Mesothelial cell of epicardium (in vitro differentiated cells): ENCODE measurements at places on chromosomes 11 and 22.

- no peaks in the 10 kb centered on the region for H3K36me3 ChIP-seq
- DNase-seq: no peak
- H3K4me3 ChIP-seq: no peak overlapping the region
- H3K27me3 ChIP-seq: peaks cover 5% of the 10 kb centered on the region
Observed at GRCh38 chr11:107666911-107667613, 44.8 kb downstream of the SLN start.

DNA sequence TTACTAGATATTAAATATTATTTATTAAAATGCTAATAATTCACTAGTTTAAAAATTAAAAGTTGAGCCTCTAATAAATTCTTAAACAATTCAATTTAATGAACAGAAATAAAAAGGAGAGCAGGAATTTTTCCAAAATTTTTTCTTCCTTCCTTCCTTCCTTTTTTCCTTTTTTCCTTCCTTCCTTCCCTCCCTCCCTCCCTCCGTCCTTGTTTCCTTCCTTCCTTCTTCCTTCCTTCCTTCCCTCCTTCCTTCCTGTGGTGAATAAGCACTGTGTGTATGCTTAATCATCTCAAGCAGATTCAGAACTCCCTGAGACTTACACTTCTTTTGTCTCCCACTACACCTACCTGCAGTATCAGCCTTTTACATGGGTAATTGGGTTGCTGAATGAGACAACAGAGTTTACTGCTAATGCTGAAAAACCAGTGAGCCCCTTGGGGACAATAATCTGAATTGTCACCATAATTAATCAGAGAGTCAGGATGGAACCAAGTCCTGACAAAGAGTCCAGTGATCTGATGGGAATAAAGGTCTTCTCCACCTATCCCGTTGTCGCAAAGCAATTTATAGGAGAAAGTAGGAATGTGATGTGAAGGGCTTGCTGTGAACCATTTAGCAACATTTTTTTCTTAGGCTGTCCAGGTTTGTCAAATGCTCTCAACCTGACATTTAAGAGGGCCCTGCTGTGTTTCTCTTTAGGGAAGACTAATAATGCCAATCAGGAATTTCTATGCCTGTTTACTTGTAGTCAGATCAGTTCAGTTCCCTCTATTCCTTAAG, 58.1 kb upstream of the CEP295 start:
- no peaks in the 10 kb centered on the region for H3K36me3 ChIP-seq
- no peak overlapping the region for H3K4me3 ChIP-seq
- no peak overlapping the region for H3K27ac ChIP-seq
- H3K27me3 ChIP-seq: peaks cover 4% of the 10 kb centered on the region
- no peaks in the 10 kb centered on the region for H3K4me1 ChIP-seq

- no peaks in the 10 kb centered on the region for H3K36me3 ChIP-seq
- no peak for DNase-seq
- peaks cover 7% of the 10 kb centered on the region for H3K4me1 ChIP-seq
- no peak overlapping the region for H3K4me3 ChIP-seq
- H3K27me3 ChIP-seq: no peaks in the 10 kb centered on the region
Observed at GRCh38 chr11:62108971-62109404, 14.8 kb upstream of the INCENP start.

DNA sequence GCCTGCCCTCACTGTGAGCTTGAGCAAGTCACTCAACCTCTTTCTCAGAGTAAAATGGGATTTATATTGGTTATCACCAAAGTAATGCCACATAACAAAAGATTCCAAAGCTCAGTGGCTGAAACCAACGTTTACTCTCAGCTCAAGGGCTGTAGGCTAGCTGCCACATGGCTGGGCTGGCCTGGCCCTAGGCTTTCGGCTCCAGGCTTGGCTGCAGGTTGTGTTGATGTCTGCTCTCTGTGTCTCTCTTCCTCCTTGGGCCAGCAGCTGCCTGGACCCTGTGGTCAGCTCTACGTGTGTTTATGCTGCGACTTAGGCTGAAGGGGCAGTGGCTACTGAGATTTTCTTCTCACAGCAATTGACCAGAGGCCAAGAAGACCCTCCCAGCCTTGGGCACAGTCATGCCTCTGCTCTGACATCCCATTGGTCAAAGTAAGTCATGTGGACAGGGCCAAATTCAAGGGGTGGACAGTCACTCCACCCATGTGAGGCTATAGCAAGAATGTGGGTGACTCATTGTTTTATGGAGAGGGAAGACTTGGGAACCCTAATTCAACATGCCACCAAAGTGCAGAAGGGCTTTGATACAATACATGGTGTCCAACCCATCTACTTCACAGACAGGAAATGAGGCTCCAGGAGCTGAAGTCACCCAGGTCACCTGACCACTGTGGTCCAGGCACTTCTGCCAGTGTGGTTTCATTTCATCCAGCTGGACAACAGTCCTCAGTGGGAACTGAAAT, 90.6 kb downstream of the TSPAN18 start:
- H3K27me3 ChIP-seq: no peaks in the 10 kb centered on the region
- H3K4me1 ChIP-seq: peaks cover 7% of the 10 kb centered on the region
- no peaks in the 10 kb centered on the region for H3K36me3 ChIP-seq
- no peak for DNase-seq
- no peak overlapping the region for H3K4me3 ChIP-seq

DNA sequence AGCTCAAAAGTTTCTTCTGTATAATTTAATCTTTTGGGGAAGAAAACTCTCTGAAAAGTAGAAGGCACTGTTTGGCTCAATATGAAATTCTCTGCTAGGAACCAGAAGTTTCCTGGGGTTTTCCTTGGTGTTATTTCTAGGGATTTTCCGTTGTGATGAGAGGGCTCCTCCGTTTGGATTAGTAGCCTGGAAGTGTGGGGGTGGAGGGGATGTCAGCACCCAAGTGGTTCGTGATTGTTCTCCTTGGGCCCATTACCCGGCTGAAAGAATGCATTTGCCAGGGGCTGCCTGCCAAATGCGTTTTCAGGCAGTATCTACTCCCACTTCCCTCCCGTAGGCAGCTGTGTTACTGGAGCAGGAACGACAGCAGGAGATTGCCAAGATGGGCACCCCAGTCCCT, 4.3 kb downstream of the SF3B2 start:
- no peak for DNase-seq
- peaks cover 17% of the 10 kb centered on the region for H3K4me1 ChIP-seq
- no peaks in the 10 kb centered on the region for H3K27me3 ChIP-seq
- peaks cover 36% of the 10 kb centered on the region for H3K36me3 ChIP-seq
- no peak overlapping the region for H3K27ac ChIP-seq
- no peak overlapping the region for H3K4me3 ChIP-seq

- no peak for DNase-seq
- no peak overlapping the region for H3K27ac ChIP-seq
- no peaks in the 10 kb centered on the region for H3K4me1 ChIP-seq
- H3K4me3 ChIP-seq: no peak overlapping the region
- H3K27me3 ChIP-seq: no peaks in the 10 kb centered on the region
Observed at GRCh38 chr11:6554828-6555706, 48.3 kb downstream of the RRP8 start.

GRCh38 chr11:77560605-77561004, 29.1 kb upstream of the AQP11 start:
- no peak for DNase-seq
- H3K27ac ChIP-seq: no peak overlapping the region
- H3K27me3 ChIP-seq: no peaks in the 10 kb centered on the region
- peaks cover 4% of the 10 kb centered on the region for H3K4me1 ChIP-seq

DNA sequence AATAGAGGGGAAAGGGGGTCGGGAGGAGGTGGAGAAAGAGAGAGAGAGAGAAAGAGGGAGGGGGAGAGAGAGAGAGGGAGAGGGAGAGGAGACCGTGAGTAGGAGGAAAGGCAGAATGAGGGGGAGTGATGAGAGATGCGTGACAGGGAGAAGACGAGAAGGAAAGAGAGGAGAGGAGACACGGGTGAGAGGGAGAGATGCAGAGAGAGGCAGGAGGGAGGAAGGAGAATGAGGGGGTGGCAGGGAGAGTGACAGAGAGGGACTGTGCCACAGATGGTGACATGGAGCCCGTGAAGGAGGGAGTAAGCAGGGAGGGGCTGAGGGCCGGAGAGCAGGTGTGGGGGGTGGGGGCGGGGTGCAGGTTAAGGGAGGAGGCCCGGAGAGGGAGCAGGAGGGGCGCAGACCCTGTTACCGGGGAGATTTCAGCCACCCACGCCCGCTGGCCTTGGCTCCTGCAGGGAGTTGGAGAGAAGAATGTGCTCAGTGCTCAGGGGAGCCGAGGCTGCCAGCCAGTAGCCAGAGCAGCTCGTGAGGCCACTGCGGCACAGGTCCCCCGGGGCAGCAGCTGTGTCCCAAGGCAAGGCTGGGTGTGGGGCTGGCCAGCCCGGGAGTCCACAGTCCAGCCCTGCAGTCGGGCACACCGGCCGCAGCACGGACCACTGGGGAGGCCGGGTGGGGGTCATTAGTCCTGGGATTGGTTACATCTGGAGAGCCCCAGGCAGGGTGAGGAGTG, at the start of gene SSTR3:
SSTR3 (minus strand) TSS at position 304 of the 733 bp plus-strand sequence. CDS start 4,674 bp downstream, outside the sequence.
- no peaks in the 10 kb centered on the region for H3K36me3 ChIP-seq
- peaks cover 3% of the 10 kb centered on the region for H3K27me3 ChIP-seq
- H3K4me1 ChIP-seq: peaks cover 48% of the 10 kb centered on the region
- H3K27ac ChIP-seq: no peak within 1 kb of the TSS
- no peak within 1 kb of the TSS for H3K4me3 ChIP-seq

GRCh38 chr11:2137202-2138067, 1.8 kb downstream of the IGF2 start:
- peak overlapping the region; percentile 85 for H3K27ac ChIP-seq
- peak overlapping the region; percentile 73 for H3K4me3 ChIP-seq
- peak; percentile 78 for DNase-seq
- H3K36me3 ChIP-seq: no peaks in the 10 kb centered on the region
- H3K27me3 ChIP-seq: peaks cover 71% of the 10 kb centered on the region

- H3K4me1 ChIP-seq: peaks cover 28% of the 10 kb centered on the region
- no peaks in the 10 kb centered on the region for H3K27me3 ChIP-seq
- DNase-seq: peak; percentile 48
- no peaks in the 10 kb centered on the region for H3K36me3 ChIP-seq
Observed at GRCh38 chr11:126282736-126283591, at the start of gene TIRAP. Gene TIRAP (plus strand): TSS chr11:126283093. CDS start chr11:126290895, 7,802 bp downstream.

- DNase-seq: no peak
- H3K27me3 ChIP-seq: peaks cover 86% of the 10 kb centered on the region
- no peak overlapping the region for H3K27ac ChIP-seq
- H3K4me1 ChIP-seq: peaks cover 10% of the 10 kb centered on the region
Observed at GRCh38 chr11:43942662-43943371, 380 bp downstream of the C11orf96 start.

DNA sequence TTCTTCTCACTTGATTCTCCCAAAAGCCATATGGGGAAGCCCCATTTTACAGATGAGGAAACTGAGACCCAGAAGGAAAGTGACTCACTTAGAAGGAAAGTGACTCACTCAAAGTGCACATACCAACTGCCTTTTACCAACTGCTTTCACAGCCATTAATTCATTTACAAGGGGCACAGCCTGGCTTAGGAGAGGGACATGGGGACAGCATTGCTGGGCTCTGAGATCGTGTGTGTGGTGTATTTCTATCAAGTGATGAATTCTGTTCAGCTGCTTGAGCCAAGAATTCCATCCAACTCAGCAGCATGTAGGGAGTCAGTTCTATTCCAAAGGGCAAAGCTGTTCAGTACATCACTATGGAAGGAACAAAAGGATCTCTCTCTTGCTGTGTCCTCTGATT, 23.5 kb upstream of the PAK1 start:
- DNase-seq: no peak
- no peak overlapping the region for H3K4me3 ChIP-seq
- H3K27ac ChIP-seq: no peak overlapping the region
- peaks cover 6% of the 10 kb centered on the region for H3K4me1 ChIP-seq
- H3K36me3 ChIP-seq: no peaks in the 10 kb centered on the region

DNA sequence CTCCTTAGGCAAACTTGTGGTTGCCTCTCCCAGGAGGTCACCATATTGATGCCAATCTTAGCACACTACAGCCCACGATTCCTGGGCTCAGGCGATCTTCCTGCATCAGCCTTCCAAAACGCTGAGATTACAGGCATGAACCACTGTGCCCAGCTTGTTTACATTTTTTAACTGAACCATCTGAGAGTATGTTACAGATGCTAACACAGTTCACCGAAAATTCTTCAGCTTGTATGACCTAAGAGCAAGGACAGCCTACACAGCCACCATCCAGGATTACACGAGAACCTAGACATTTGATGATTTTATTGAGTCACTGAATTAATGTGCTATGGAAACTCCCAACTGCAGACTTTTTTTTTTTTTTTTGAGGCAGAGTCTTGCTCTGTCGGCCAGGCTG, 5.8 kb upstream of the LGALS1 start:
- peaks cover 2% of the 10 kb centered on the region for H3K4me1 ChIP-seq
- H3K4me3 ChIP-seq: no peak overlapping the region
- H3K27me3 ChIP-seq: no peaks in the 10 kb centered on the region

- peaks cover 2% of the 10 kb centered on the region for H3K27me3 ChIP-seq
- no peaks in the 10 kb centered on the region for H3K36me3 ChIP-seq
- peaks cover 6% of the 10 kb centered on the region for H3K4me1 ChIP-seq
Observed at GRCh38 chr11:12079726-12080556, 30.4 kb upstream of the MICAL2 start.

GRCh38 chr11:35953081-35953760, 9.4 kb downstream of the LDLRAD3 start:
- no peaks in the 10 kb centered on the region for H3K27me3 ChIP-seq
- H3K27ac ChIP-seq: no peak overlapping the region
- H3K4me3 ChIP-seq: no peak overlapping the region
- H3K36me3 ChIP-seq: no peaks in the 10 kb centered on the region
- no peak for DNase-seq

DNA sequence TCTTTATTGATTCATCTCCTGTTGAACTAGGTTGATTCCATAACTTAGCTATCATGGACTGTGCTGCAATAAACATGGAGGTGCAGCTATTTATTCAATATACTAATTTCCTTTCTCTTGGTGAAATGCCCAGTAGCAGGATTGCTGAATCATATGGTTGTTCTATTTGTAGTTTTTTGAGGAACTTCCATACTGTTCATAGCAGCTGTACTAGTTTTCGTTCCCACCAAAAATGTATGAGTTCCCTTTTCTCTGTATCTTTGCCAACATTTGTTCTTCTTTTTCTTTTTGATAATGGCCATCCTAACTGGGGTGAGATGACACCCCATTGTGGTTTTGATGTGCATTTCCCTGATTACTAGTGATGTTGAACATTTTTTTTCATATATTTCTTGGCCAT, 87.2 kb upstream of the NAV2 start:
- H3K4me3 ChIP-seq: no peak overlapping the region
- no peaks in the 10 kb centered on the region for H3K36me3 ChIP-seq
- peaks cover 17% of the 10 kb centered on the region for H3K27me3 ChIP-seq
- DNase-seq: no peak

DNA sequence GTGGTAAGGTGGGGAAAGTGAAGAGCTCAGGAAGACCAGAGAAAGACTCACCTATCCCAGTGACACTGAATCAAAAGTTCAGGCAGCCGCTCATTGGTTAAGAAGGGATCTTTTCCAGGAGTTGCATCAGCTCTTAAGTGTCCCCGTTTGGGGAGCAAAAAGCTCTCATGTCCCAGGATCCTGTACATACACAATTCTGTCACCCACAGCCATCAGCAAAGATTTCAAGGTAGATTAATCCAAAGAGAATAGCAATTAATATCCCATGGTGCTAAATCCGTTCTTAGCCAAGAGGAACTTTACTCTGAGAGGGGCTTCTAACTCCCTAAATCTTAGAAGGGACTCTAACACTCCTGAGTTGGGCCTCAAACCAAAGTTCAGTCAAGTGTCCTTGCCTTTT, 19.3 kb downstream of the FOLR3 start:
- peaks cover 18% of the 10 kb centered on the region for H3K27me3 ChIP-seq
- no peak overlapping the region for H3K27ac ChIP-seq
- DNase-seq: no peak
- no peaks in the 10 kb centered on the region for H3K36me3 ChIP-seq
- H3K4me1 ChIP-seq: no peaks in the 10 kb centered on the region

GRCh38 chr11:64621283-64622019, 30.4 kb downstream of the SLC22A12 start:
- H3K27ac ChIP-seq: no peak overlapping the region
- peaks cover 24% of the 10 kb centered on the region for H3K4me1 ChIP-seq
- H3K36me3 ChIP-seq: no peaks in the 10 kb centered on the region
- H3K4me3 ChIP-seq: no peak overlapping the region
- no peak for DNase-seq
- H3K27me3 ChIP-seq: peaks cover 1% of the 10 kb centered on the region
